Suppressor macrophage treated with lipopolysaccharide for 4 hours (primary cell): ENCODE measurements at places on chromosomes 5 and 9.

- no peak for DNase-seq
Observed at GRCh38 chr5:168675883-168676408, 96.8 kb upstream of the PANK3 start.

DNA sequence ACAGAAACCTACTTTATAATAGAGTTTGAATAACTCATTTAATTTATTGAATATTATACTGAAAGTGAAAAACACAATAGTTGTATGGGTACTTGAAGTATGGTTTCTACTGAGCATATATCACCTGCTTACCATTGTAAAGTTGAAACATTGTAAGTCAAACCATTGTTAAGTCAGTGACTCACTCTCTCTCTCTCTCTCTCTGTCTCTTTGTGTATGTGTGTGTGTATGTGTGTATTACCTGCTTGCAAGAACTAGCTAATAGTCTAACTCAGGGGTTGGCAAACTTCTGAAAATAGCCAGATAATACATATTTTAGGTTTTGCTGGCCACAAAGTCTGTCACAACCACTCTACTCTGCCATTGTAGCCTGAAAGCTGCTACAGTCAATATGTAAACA is 564.3 kb upstream of the ZNF608 start:
- no peak for DNase-seq

DNA sequence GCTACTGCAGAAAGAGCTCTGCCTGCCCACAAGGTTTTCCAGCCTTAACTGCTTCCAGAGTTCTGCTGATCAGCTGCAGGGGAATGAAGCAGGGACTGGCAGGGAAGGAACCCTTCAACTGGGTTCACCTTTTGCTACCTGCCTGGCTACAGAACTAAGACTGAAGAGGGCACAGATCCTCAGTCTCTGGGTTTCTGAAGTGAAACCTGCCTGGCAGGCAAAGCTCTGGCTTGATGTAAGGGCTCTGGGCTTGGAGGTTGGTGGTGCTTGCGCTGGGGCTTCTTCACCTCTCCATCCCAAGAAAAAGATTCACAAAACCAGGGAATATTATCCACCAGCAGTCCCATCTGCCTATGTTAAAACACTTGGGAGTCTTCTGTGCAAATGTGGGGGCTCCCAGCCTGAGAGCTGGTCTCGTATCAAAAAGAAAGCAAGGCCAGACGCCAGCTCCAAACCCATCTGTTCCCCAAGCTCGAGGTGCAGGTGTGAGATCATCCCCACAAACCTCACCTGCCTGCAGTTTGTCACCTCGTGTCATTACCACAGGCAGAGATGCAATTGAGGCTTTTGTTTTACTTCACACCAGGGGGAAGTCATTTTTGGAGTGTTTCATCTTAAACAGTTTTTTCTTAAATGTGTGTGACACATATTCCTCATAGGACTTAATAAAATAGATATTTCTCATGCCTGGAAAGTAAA is 58.3 kb downstream of the BNC2 start:
- DNase-seq: no peak

- peak; percentile 61 for DNase-seq
Observed at GRCh38 chr9:133532937-133533668, 1.4 kb upstream of the ADAMTSL2 start.

- DNase-seq: peak; percentile 37
Observed at GRCh38 chr9:76580188-76580587, 121.2 kb downstream of the GCNT1 start.

GRCh38 chr9:11595756-11596155 is 983.0 kb upstream of the PTPRD start:
- no peak for DNase-seq

- DNase-seq: no peak
Observed at GRCh38 chr9:17994695-17995425, 416.0 kb downstream of the SH3GL2 start.

- no peak for DNase-seq
Observed at GRCh38 chr5:153520952-153521351, 30.5 kb downstream of the GRIA1 start.

- no peak for DNase-seq
Observed at GRCh38 chr5:150632305-150633160, 7.9 kb upstream of the SYNPO start.

GRCh38 chr9:7639471-7639870 is 160.1 kb downstream of the DMAC1 start:
- DNase-seq: no peak
